Vein endothelial cell (primary cell): ENCODE measurements at places on chromosomes 7 and 10. TPM values are rescaled to one million over a fixed set of nuclear protein-coding genes. Genes with fewer than 3 reads are reported as not detected.

Gene STOX1
- total RNA-seq = under 0.01 and 0.10 TPM in 2 replicates

Gene ELOVL3
- not detected in 2 replicates for total RNA-seq

Gene PAX4
- not detected in 2 replicates for total RNA-seq

Gene ENKUR
- 0.19 and 0.33 TPM in 2 replicates for total RNA-seq

Gene VSTM2A
- total RNA-seq = not detected in 2 replicates

Gene LIPF
- not detected in 2 replicates for total RNA-seq

Gene CALML5
- total RNA-seq = not detected in 2 replicates

Gene TRPV6
- total RNA-seq = not detected in 2 replicates

Gene TUBAL3
- 1.1 and 1.3 TPM in 2 replicates for total RNA-seq

Gene CAMK1D
- 0.98 and 1.1 TPM in 2 replicates for total RNA-seq

Gene JAKMIP3
- total RNA-seq = 0.10 TPM in 1 of 2 replicates, not detected in the other

Gene LMOD2
- not detected in 2 replicates for total RNA-seq

Gene SPDYE18
- 0.33 TPM in 1 of 2 replicates, not detected in the other for total RNA-seq

Gene GPER1
- 2.3 and 4.5 TPM in 2 replicates for total RNA-seq

Gene APBB1IP
- total RNA-seq = not detected in 2 replicates

Gene CPA1
- not detected in 2 replicates for total RNA-seq

Gene PLPP4
- total RNA-seq = 0.65 and 1.6 TPM in 2 replicates

Gene OLAH
- total RNA-seq = under 0.01 TPM in 1 of 2 replicates, not detected in the other

Gene TMEM236
- total RNA-seq = 0.10 and 0.33 TPM in 2 replicates

Gene KAZALD1
- 0.33 and 0.57 TPM in 2 replicates for total RNA-seq

Gene AKR1D1
- total RNA-seq = not detected in 2 replicates

Gene SOSTDC1
- total RNA-seq = not detected in 2 replicates
